ENCODE measurements at places on chromosomes 7 and 10.
A peak's percentile ranks its signal among the peaks of the same experiment; 100 is the strongest.

GRCh38 chr7:38187794-38188440, 9.9 kb downstream of the STARD3NL start:
- DNase-seq = no peak

- DNase-seq = no peak
Measured at GRCh38 chr10:117533507-117534281, 8.9 kb upstream of the EMX2 start.

DNA sequence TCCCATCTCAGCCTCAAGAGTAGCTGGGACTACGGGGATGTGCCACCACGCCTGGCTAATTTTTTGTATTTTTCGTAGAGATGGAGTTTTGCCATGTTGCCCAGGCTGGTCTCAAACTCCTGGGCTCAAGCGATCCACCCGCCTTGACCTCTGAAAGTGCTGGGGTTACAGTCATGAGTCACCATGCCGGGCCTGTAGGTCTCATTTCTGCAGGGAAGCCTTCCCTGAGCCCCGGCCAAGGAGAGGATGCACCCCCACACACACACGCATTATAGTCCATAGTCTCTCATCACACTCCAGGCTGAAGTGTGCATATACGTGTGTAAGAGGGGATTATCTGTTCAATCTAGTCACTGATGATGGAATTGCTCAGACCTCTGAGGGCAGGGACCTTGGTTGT, 29.3 kb downstream of the KCNMA1 start:
- no peak for DNase-seq

- DNase-seq = no peak
Measured at GRCh38 chr10:75287697-75288096, 51.9 kb upstream of the COMTD1 start.

DNA sequence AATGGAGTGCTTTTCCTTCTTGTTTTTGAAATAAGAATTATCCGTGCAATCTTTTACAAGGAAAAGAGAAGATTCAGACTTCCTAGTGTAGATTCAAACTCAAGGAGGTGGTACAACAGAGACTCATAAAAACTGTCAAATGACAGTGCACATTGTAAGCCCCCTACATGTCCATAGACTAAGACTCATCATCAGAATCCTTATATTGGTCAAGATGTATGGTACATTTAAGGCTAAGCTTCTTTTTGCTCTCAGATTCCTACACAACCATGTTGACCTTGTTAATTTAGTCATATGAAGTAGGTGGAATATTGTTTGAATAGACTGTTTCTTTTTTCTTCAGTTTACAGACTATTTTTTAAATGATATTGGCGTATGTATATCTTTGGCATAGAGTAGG, 11.6 kb downstream of the CD36 start:
- DNase-seq = no peak

GRCh38 chr10:90977162-90977854, 56.4 kb upstream of the ANKRD1 start:
- DNase-seq = no peak

DNA sequence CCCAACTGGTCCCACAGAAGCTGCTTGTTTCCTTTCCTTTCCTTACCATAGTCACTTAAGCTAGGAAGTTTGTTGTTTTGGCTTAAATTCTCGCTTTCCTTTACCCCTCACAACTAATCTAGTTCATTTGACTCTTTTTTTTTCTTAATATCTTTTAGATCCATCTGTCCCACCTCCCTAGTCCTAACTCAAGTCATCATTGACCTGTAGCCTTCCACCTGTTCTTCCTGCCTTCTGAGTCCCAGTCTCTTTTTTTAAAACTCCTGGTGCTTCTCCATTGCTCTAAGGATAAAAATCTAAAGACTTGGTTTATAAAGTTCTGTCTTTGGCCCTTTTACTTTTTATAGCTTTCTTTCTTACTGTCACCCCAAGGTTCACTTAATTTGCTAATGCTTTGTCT, 47.6 kb downstream of the RALA start:
- DNase-seq = no peak

- DNase-seq = no peak
Measured at GRCh38 chr7:12267542-12267941, 56.4 kb downstream of the TMEM106B start.

DNA sequence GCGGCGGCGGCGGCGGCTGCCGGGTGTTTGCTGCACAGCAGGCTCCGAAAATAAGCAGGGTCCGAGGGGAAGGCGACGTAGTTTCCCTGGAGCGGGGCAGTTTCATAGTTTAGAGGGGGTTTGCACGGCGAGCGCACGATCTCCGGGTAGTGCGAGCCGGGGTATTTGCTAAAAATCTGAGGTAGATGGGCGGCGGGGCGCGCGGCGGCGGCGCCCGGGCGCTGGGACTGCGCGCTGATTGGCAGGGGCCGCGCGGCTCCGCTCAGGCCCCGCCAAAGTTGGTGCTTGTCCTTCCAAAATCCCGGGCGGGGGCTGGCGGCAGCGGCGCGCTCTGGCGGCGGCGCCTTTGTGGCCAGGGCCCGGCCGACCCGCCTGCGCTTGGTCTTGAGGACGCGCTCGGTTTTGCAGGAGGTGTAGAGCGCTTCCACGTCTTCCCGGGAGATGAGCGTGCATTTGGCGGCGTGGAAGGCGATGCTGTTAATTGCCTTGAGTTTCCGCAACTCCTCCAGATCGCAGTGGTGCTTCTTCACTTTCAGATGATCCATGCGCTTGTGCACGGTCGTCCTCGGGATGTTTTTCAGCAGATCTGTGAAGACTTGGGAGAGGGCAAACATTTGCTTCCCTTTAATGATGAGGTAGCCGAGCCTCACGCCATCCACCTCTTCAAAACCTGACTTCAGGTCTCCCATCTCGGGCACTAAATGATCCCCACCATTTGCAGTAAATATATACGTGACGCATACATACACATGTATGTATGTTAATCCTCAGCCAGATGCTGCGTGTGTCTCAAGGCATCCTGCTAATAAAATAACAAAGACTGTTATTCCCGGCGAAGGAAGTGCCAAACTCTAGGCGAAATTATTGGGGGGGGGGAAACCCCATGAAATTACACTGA, 8.1 kb downstream of the SKIDA1 start:
- DNase-seq = peak; percentile 41

DNA sequence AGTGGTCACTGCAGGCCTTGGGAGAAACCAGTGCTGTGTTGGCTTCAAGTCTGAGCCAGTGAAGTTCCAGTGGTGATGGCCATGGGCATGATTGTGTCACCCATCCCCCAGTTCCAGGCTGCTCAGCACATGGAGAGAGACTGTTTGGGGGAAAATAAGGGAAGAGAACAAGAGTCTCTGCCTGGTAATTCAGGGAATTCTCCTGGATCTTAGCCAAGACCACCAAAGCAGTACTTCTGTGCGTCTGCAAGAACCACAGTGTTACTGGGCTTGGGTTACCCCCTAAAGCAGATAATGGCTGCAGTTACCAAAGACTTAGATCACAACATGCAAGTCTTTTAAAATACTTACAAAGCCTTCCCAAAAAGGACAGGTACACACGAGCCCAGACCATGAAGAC, 225.0 kb upstream of the SEMA3C start:
- DNase-seq = no peak

DNA sequence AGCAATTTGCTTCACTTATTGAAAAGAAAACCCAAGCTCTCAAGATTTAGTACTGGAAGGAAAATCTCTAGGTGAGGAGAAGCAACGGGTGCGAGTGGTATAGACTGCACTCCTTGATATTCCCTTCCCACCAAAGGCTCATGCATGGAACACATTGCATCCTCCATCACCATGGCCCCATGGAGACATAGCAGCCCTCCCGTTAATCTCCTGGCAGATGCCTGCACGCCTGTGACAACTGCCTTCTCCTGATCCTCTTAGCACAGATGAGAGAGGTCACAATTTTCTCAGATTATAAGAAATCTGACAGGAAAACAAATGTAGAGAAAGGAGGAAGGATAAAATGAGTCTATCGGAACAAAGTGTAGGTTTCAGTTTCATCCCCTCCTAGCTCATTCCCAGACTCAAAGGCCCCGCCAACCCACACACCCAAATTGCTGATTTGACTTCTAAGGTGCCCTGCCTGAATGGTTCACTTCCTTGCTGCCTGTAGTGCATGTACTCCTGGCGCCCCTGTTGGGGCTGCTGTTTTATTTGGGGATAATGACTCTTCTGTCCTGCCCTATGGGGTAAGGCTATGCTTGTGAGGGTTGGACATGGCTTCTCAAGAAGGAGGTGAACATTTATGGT, 50.0 kb downstream of the PLXNA4 start:
- DNase-seq = peak; percentile 22

DNA sequence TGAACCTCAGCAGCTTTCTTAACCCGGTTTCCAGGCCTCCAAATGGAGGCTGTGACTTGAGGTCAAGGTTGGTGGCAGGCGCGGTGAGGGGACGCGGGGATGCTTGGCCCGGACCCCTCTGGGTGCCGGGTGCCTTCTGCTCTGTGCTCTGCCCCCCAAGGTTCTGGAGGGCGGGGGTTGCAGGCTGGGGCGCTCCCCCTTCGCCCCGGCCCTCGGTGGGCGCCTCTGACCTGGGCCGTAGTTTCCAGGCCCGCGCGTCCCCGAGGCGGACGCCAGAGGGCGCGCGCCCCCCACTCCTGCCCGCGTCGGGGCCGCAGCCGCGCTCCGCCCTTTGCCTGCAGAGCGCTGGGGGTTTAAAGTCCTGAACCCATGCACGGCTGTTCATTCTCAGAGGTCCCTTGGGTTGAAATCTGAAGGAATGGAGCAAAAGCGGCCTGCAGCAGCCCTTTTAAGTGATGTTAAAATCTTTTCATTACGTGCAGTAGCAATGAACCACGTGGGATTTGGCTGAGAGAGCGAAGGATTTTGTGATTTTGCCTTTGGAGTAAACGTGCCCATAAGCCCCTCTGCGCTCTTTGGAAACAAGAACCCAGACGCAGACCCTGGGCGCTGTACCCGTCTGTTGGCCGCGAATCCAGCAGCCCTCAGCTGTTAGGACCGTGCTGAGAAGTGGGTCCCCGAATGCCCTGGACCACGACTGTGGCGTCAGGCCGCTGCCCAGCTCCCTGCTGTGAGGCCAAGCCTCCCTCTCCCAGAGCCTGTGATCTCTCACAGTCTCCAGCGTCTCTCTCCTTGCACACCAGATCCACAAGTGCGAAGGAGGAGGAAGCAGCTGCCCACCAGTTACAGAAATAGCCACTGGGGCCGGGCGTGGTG, 135.0 kb downstream of the ACTR3B start:
- peak; percentile 34 for DNase-seq

DNA sequence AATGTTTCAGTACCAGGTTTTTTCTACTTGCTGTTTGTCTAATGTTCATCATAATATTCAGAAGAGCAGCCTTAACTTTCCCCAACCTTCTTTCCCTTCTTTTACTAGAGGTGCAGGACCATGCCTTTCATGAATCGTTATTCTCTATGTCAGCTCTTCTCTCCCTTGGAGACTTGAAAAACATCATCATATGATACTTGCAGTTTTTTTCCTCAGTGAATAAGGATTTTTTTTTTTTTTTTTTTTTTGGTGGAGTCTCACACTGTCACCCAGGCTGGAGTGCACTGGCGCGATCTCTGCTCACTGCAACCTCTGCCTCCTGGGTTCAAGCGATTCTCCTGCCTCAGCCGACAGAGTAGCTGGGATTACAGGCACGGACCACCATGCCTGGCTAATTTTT, 30.1 kb downstream of the SMNDC1 start:
- DNase-seq = no peak

DNA sequence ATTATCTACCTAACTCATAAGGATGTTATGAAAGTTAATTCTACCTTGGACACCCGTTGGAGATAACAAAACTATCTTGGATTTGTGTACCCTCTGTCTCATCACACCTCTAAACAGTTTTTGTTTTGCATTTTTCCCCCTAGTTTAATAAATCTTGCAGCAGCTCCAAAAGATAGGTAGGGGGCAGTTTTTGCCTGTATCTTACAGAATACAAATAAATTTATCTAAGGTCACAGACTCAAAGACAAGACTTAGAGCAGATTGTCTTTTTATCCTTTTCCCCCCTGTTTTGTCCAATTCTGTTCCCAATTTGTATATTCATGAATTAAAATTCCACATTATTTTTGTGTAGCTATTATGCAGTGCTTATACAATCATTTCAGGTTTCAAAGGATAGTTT, 5.0 kb upstream of the SORCS1 start:
- DNase-seq = no peak

DNA sequence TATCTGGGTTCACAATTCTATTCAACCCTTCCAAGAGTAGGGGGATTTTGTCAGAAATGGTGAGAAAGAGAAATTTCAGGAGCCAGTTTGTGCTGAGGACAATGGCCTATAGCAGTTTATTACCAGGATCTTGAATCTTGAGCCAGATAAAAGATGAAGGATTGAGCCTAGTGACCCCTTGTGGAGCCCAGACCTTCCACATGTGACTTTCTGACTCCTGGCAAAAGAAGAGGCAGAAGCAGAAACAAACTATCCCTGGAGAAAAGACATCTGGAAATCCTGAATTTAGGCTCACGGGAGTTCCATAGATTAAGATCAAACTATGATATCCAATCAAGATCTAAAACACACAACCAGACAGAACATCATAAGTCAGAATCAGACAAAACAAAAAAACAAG, 60.9 kb upstream of the CHRM2 start:
- no peak for DNase-seq

All from activated T-cell treated with anti-CD3 and anti-CD28 coated beads for 48 hours (primary cell).